ENCODE measurements at places on chromosomes 3 and 15.
A peak's percentile ranks its signal among the peaks of the same experiment; 100 is the strongest.

DNA sequence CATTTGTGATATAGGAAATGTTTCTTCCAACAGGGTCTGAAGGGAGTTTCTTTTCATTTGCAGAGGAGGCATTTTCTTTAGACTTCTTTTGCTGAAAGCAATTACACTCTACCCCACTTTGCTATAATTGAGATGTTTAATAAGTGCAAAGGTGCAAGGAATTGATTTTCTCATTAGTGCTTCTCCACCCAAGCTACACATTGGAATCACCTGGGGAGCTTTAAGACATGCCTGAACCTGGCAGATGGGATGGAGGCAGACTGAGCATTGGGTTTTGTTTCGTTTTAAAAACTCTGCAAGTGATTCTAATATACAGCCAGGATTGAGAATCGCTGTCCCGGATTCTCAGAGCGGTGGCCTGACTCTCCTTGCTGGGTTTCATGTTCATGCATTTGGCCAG is 52.1 kb downstream of the MYZAP start:
- no peak for DNase-seq

DNA sequence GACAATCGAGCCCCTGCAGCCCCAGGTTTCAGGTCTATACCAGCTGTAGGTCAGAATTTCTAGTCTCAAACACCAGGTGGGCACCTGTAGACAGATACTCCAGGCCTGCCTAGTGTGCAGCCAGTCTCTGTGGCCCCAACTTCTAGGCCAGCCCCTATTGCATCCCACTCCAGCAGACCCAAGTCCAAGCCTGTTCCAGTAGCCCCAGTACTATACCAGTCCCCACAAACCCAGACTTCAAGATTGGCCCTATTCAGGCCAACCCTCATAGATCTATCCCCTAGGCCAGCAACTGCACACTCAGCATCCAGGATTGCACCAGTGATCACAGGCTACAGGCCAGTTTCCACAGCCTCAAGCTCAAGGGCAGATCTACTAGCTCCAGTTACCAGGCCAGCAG is 344.0 kb downstream of the PYDC2 start:
- DNase-seq: no peak

GRCh38 chr3:71358243-71358642 is 225.3 kb downstream of the FOXP1 start:
- no peak for DNase-seq

DNA sequence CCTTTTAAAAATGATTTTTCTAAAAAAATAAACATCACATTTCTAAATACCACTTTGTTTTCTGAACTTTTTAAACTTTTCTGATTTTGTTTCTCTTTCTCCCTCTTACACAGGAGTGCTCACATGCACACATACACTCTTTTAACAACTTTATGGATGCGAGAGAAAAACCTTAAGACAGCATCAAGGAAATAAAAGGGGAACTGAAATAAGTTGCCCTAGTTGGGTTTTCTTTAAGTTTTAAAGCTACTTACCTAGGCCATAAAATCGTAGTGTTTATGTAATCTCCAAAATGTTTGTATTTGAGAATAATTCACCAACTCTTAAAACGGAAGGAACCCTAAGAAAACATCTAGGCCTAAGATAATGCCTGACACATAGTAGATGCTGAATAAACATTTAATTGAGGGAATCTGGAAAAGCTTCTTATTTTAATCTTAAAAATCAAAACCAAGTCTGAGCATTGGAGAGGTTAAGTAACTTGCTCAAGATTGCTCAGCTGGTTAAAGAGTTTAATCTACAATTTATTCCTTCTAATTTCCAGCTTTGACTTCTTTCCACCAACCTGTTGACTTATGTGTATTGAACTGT is 1.2 kb upstream of the BBX start:
- peak; percentile 44 for DNase-seq

GRCh38 chr3:71050538-71051258 is 532.8 kb downstream of the FOXP1 start:
- no peak for DNase-seq
